Activated naive CD4-positive, alpha-beta T cell treated with anti-CD3 and anti-CD28 coated beads for 36 hours (primary cell): ENCODE measurements at places on chromosomes 5 and 9.

DNA sequence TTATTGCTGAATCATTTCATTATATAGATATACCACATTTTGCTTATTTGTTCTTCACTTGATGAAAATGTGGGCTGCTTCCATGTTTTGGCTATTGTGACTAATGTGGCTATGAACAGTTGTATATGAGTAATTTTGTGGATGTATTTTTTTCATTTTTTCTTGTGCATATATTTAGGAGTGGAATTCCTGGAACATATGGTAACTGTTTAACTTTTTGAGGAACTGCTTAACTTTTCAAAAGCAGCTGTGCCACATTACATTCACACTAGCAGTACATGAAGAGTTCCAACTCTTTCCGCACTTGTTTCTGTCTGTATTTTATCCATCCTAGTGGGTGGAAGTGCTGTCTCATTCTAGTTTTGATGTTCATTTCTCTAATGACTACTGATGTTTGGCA, 67.8 kb downstream of the JAK2 start:
- no peak for DNase-seq

GRCh38 chr5:81579262-81579924, 171.5 kb downstream of the SSBP2 start:
- no peak for DNase-seq

DNA sequence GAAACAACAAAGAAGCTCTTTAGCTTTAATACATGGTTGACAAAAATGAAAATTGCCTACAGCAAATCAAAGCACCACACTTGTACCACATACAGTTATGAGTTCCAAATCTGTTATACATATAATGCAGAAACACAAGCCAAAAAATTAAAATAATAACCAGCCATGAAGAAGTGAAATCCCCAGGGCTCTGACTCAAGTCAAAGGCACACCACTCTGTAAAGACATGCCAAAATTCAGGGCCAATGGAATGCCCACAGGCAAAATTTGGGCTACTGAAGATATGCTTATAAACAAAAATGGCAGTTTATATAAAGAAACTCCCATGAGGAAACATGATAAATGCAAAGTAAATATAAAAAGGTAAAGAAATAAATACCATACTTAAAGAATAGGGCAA, 29.0 kb downstream of the THBS4 start:
- DNase-seq: no peak

DNA sequence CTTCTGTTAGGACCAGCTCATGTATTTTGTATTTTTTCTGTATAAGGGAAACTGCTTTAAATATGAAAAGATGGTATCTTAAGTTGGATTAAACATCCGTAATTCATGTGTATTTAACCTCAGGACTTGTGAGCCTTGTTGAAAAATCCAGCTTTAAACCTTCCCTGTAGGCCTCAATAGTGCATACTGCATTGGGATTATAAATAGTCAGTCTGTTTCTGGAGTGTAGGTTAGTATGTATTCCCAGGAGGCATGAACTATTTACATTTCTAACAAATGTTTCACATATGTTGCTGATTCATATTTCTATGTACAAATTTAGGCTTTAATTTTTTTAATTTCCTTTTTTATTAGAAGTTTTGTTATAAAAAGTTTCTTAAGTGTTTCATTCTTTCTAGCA, 137.9 kb upstream of the GRHPR start:
- no peak for DNase-seq

DNA sequence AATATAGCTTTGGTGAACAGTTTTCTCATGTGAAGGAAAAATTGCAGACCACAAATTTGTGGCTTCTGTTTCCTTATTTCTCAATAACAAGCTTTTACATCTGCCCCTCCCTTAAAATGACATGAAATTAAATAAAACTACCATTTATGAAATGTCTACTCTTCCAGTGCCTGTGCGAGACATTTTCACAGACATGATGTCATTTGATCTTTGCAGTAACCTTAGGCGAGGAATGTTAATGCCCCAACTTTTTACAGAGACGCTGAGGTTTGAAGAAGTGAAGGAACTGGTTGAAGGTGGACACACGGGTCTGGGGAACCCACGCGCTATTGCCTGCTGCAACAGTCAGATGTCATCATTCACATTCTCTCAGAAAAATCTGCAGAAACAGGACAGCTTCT, 61.5 kb downstream of the OSTF1 start:
- DNase-seq: no peak
